ENCODE measurements at places on chromosomes 12 and 14.

DNA sequence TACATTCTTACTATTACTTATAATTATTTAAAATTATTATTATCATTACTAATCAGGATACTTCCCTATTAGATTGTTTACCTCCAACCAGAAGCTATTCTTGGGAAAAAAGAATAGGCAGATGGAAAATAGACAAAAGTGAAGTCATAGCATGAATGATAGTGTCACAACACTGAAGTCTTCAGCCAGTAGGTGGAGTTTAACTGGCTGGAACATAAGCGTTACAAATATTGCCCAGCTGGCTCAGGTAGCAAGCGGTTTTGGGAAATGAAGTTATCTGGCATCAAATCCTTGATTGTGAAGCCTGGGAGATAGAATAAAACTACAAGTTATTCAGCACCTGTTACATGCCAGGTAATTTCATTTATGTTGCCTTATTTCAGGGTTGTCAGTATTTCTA is 762.9 kb downstream of the C12orf50 start:
- no peak for DNase-seq

DNA sequence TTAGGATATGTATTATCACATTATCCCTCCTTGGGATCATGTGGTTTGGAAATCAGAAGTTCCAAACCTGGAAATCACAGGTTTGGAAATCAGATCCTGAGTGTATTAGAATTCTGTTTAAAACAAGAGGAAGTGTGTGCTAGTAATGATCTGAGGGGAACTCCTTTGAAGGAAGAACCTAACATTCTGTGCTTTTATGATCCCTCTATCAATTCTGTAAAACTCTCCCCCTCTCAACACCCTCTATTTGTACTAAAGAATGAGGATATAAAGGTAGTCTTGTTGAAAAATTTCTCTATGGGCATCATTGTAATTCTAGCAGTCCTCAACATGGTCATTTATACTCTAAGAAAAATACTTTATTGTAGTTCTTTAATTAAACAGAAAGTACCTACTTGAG is 97.4 kb downstream of the SRGAP1 start:
- no peak for DNase-seq

- no peak for DNase-seq
Observed at GRCh38 chr12:26245175-26245942, 50.0 kb downstream of the SSPN start.

DNA sequence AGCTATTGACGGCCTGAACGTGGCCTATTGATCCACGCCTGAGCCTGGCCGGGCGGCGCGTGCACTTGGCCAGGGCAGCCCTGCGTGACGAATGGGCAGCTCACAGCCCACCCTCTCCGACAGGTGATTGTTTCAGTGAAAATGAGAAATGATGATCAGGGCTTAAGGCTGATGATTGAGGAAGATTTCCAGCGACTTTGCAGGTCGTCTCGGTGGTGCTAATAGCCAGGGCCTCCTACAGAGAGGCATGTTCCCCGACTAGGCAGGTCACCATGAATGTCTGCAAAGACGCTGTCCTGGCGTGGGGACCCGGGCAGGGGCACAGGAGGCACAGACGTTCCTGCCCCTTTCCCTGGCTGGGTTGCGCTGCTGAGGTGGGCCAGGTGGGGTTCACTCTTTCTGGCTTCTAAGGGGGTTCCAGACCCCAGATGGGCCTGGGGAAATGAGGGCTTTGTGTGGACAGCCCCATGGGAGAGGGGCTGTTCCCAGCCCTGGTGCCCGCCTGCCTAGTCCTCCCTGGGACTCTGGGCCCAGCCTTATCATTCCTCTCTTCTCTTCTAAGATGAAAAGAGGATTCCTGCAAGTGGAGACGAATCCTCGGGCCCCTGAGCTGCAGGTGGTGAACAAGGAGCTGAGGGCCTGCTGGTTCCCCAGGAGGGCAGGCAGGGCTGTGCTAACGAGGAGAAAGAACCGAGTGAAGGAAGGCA is 157.4 kb downstream of the KIF26A start:
- DNase-seq = no peak

DNA sequence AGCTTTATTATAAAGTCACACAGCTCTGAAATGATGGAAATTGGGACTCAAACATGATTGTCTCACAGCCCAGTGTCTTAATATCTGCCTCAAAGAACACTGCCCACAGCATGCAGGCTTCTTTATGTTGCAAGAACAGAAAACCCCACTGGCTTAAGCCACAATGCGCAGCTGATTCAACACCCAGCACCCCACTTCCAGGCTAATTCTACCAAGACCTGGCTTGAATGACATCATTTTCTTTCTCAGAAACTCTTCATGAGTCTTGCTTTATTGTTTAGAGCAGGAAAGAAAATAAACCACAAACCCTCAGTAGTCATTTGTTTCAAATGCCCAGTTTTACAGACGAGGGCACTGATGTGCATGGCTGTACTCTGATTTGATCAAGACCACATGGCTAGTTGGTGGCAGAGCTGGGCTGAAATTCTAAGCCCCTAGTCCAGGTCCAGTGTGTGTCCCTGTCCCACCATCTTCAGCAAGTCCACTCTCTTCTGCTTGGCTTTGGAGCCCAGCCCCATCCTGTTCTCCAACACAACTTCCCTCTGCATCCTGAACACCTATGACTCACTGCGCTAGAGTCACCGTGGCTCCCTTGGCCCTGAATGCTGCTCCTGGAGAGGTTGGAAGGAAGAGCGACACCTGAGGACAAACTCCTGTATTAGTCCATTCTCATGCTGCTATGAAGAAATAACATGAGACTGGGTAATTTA is 50.3 kb upstream of the SRSF5 start:
- DNase-seq = peak; percentile 77
